ENCODE measurements at places on chromosomes 12 and 14.

- DNase-seq: no peak
Observed at GRCh38 chr12:46920499-46920898, 94.7 kb upstream of the SLC38A4 start.

DNA sequence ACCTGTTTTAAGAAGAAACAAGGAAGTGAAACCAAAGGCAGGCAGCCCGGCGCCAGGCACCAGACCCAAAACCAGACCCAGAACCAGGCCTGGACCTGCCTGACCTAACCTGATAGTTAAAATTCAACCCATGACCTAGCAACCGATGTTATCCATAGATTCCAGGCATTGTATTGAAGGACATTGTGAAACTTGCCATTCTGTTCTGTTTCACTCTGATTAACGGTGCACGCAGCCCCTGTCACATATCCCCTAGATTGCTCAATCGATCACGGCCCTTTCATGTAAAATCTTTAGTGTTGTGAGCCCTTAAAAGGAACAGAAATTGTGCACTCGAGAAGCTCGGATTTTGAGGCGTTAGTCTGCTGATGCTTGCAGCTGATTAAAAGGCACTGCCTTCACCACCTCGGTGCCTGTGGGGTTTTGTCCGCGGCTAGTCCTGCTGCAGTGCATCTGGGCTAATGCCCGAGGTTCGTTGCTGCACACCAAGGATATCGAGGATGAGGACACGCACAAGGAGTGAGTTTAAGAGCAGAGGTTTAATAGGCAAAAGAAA lies 262.5 kb upstream of the TMEM132C start:
- no peak for DNase-seq

DNA sequence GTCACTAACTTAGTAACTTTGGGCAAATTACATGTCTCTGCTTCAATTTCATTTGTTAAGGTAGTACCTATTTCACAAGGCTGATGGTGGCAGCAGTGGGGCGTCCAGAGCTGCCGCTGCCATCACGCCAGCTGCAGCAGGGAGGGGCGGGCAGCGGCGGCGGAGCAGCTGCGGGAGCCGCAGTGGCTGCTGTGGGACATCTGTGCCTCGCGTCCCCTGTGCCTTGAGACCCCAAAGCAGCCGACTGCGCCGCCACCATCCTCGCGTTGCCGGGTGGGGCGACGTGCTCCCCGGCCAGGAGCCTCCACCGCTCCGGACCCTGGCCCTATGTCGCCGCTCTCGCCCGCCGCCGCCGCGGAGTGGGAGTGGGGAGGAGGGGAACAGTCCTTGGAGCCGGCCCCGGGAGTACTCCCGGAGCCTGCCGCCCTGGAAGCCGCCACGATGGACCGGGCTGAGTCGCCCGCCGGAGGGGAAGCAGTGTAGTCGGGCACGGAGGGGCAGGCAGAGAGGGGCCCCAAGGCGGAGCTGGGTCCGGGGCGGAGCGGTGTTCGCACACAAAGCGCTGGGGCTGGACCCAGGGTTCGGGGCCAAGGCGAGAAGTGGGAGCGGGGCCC lies 51.4 kb downstream of the A2M start:
- peak; percentile 55 for DNase-seq

DNA sequence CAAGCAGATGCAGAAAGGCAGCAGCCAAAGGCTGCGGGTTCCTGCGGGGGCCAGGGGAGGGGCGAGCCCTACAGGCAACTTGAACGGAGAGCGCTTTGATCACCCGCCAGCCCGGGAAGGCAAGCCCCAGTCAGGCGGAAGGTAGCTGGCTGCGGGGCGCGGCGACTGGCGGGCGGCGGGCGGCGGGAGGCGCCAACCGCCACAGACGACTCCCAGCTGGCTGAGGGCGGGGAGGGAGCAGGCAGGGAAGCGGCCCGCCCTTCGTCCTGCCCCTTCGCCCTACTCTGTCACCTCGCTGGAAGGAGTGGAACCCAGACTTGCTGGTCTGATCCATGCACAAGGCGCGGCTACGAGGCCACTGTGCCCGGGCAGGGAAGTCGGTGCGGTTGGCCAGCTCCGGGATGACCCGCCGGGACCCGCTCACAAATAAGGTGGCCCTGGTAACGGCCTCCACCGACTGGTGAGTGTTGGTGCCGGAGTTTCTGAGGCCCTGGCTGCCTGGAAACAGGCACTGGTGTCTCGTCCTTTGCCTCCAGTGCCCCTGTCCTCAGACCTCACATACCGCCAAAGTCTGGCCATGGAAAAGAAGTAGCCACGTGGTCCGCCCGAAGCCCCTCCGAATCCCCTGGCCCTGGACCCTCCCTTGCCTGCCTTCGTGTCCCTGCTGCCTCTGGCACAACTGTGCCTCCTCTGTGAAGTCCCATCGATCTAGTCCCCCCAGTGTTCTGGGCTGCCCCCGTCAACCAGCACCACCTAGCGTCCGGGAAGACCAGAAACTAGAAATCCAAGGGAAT lies 15.4 kb upstream of the CARMIL3 start:
- DNase-seq: peak; percentile 49

DNA sequence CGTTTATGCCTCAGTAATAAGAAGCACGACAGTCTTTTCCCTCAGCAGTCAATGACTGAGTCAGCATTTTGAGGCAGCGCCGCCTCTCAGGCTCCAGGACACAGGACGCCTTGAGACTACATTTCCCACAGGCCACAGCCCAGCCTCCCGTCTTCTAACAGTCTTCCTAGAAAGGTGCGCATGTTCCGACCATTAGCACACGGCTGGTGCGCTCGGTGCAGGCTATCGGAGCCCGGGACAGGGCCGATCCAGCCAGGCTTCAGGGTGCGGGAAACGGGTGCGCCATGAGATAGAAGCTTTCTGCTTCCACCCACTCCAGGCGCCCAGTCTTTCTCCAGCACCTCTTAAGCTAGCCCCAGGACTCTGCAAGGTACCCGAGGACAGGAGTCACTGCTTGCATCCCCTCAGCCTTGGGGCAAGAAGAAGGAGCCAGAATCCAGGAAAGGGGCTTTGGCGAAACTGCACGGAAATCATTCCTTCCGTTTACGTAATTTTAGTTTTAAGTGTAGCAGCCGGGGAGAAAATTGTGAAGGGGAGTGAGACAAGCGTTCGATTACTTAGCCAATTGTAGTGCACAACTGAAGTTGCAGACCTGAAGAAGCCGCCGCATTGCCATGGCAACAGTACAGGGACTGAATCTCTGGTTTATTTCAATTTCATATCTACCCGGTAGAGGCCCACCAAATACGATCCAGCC lies 54.0 kb downstream of the ZNF641 start:
- DNase-seq: peak; percentile 79

- DNase-seq: no peak
Observed at GRCh38 chr12:130644146-130644545, 72.0 kb downstream of the RIMBP2 start.

GRCh38 chr12:25957793-25958427 lies 572 bp upstream of the RASSF8 start:
- peak; percentile 83 for DNase-seq

DNA sequence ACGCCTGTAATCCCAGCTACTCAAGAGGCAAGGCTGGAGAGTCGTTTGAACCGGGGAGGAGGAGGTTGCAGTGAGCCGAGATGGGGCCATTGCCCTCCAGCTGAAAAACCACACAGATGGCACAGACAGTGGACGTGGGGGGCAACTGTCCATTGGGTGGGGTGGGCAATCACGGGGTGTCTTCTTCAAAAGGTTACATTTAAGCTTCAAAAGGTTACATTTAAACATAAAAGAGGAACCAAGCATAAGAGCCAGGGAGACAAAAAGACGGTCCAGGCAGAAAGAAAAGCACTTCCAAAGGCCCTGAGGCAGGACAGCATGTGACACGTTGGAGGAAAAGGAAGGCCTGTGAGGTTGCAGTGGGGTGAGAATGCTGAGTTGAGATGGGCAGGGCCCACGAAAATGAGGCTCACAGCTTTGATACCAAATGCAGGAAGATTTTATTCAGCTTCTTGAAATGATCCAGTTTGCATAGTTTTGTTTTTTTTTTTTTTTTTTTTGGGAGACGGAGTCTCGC lies 10.7 kb downstream of the SCARB1 start:
- no peak for DNase-seq

GRCh38 chr12:79174626-79175025 lies 310.1 kb downstream of the SYT1 start:
- DNase-seq: peak; percentile 73

DNA sequence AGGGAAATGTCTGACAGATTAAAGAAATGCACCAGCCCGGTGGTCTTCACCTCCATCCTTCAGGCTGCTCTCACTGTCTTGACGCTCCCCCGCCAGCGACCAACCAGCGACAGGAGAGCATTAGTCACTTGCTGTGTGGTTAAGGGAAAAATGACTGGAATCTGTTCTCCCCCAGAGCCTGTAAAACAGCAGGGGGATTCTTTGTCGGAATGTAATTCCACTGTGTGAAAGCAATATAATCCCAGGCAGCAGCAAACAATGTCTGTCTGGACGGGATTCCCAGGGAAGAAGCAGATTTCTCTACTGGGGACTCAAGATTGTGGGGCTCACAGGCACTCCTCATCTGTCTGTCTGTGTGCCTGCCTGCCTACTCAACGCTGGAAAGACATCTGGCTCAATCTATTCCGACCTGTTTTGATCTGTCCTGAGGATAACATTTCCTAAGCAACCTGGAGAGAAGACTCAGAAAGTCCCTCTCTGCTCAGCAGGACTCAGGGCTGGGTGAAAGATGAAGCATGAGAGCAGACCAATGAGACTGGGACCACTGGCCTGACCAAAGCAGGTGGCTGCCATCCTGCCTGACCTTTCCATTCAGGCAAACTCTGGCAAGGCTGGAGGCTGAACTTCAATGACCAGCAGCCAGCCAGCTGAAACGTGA lies 54.6 kb downstream of the NUAK1 start:
- DNase-seq: peak; percentile 97

GRCh38 chr12:11075642-11076041 lies 13.5 kb upstream of the TAS2R46 start:
- no peak for DNase-seq

- DNase-seq: no peak
Observed at GRCh38 chr14:35378425-35379233, 25.9 kb downstream of the NFKBIA start.

GRCh38 chr12:129001-129400 lies 62.4 kb downstream of the IQSEC3 start:
- no peak for DNase-seq

GRCh38 chr12:105100207-105100985 lies 7.1 kb upstream of the WASHC4 start:
- peak; percentile 69 for DNase-seq

GRCh38 chr14:63933110-63933509 lies 80.3 kb downstream of the SYNE2 start:
- DNase-seq: no peak

DNA sequence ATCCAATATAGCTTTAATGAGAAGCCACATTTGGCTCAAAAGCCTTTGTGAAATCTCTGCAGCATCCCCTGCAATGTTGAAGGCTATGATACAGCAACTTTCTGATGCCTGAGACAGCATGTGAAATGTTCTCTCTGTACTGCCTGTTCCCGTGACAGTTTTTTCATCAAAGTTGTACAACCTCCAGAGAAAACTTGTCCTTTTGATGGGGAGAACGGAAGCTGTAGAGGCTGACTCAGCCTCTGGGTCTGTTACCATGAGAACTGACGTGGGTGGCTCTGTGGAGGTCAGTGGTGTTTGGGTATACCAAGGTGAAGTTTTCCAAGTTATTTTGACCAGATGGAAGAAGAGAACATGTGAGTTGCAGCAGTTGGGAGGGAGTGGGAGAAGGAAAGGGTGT lies 17.0 kb downstream of the SLC4A8 start:
- DNase-seq: peak; percentile 80

DNA sequence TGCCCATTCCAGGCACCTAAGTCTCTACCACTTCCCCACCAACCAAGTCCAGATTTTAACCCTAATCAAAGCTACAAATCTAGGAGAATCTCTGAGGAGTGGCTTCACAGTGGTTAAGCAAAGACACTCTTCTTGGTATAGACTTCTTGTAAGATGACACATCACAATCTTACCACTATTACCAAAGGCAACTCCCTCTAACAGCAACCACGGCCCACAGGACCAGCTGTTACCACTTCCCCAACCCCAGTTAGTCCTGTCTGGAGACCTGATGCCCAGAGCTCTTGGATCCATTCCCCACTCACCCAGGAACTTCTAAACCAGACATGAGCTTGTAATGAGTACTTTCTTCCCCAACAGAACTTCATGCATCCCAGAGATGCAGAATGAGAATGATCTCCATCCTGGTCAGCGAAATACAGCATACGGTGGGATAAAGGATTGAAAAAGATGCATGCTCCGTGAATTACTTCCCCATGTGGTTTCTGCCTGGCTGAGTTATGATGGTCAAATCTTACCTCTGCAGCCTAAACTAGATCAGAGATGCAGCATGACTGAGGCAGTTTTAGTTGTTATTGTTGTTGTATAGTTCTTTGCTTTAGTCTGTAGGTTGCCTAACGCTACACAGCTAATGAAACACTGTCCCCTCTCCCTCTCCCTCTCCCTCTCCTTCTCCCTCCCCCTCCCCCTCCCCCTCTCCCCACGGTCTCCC lies 87.7 kb upstream of the FOXN3 start:
- peak; percentile 82 for DNase-seq

DNA sequence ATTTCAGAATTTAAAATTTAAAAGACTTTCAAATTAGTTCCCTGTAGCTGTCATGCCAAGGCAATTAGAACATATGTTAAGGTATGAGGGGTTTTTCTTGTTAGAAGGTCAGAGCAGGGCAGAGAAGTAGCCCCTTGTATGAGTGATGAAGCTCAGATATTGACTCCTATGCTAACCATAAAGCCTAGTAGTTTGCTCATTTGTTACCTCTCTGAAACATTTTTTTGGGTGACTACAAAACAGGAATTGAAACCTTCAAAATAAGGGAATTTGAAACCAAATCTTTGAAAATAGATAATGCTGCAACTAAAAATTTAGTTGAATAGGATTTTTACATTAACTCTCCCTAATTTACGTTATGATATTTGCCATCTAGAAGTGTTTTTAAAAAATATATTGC lies 333.5 kb downstream of the NAV3 start:
- no peak for DNase-seq

- no peak for DNase-seq
Observed at GRCh38 chr14:58129208-58129607, 22.8 kb downstream of the ARMH4 start.

- DNase-seq: no peak
Observed at GRCh38 chr12:19937161-19937560, 431.2 kb upstream of the PDE3A start.

- DNase-seq: no peak
Observed at GRCh38 chr12:20270557-20270956, 97.8 kb upstream of the PDE3A start.

DNA sequence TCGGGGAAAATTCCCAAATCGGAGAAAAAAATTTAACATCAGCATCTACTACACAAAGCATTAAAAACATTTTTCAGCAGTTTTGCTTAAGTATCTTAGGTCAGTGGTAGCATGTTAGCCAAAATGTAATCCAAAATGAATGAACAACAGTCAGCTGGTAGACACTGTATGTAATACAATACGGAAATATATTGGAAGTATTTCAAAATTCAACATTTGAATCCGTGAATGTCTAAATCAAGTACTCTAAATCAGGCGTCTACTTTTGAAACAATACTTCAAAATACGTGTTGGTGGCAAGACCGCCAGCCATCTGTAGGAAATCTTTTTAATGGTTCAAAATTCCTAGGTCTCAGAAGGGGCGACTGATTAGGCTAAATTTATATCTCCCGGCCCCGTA lies 1.1 kb downstream of the SCAF11 start:
- DNase-seq: no peak
